ENCODE measurements at places on chromosomes 12 and 14.

- no peak for DNase-seq
These were observed 73.4 kb downstream of the SPTB start for GRCh38 chr14:64806202-64806861.

- no peak for DNase-seq
These were observed 151.0 kb upstream of the SRRM4 start for GRCh38 chr12:118830296-118830695.

DNA sequence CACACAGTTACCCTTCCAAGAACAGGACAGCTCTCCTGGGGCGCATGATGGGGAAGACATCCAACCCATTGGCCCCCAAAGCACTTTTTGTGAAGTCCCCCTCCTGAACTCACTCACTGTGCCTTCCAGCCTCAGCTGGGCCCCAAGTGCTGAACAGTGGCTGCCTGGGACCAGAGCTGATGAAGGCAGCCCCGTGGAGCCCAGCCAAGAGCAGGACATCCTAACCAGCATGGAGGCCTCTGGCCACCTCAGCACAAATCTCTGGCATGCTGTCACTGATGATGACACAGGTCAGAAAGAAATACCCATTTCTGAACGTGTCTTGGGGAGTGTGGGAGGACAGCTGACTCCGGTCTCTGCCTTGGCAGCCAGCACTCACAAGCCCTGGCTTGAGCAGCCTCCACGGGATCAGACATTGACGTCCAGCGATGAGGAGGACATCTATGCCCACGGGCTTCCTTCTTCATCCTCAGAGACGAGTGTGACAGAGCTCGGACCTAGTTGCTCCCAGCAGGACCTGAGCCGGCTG is 72.0 kb downstream of the TECPR2 start:
- DNase-seq = no peak

DNA sequence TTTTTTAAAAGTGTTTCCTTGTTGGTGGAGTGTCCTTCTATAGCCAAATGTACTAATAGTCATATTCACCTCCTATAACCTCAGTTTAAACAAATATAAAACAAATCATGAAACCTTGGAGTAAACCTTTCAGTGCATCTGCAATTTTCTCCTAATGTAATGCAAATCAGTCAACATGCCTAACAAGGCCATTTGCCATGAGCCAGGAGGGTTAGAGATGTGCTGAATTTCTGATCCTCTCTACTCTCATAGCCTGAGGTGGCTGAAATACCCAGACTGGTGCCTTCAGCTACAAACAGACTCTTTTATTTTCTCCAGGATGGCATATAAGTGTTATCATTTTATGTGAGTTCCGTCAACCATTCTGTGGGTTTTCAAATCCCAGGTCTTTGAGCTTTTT is 908.1 kb downstream of the GALC start:
- no peak for DNase-seq

GRCh38 chr12:67070307-67070600 is 198.9 kb upstream of the CAND1 start:
- DNase-seq = no peak

- peak; percentile 56 for DNase-seq
These were observed 155.8 kb downstream of the NTF3 start for GRCh38 chr12:5587711-5588121.

DNA sequence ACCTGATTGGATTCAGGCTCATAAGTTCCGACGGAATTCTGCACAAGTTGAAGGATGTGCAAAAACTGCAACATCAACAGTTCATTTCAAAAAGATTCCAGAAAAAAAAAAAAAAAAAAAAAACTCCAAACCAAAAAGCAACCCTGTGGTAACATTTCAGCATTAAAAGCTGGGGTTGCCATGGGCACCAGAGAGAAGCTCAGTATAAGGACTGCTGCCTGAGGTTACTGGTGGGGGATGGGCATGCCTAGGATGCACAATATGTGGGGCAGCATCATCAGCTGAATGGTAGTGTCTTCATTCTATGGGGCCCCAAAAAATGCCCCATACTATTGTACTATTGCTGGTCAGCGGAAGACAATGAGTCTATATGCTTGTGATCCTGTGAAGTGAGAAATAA is 44.7 kb downstream of the MBIP start:
- DNase-seq = no peak

- no peak for DNase-seq
These were observed 118.8 kb downstream of the SCARB1 start for GRCh38 chr12:124744659-124745464.

DNA sequence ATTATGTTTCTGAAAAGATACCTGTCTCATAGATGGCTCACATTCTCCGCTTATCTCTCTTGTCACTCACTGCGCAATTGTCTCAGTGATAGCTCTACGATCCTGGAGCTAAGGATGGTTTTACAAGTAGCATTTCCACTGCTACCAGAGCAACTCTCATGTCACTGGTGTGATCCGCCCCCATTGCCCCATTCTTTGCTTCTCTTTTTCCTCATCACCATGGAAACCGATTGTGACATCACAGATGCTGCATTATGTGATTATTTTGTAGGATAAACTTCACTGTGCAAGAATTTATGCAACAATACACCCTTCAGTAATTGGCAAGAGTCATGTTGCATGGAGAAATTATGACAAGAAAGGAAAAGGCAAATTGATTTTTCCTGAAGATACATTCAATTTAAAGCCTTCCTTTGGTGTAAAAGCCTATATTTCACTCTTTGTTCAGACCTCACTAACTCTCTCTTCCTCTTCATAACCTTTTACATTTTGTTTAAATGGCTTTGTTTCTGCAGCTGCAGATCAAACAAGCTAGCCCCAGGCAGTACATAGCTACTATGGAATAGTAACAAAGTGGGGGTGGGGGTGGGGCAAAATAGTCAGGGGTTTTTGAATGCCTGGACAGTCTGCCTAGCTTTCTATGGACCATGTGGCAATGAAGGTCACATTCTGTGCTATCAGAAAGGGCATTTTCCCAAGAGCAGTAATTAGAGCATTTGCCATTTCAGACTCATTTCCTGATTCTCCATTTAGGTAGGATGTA is 539.8 kb downstream of the NRXN3 start:
- DNase-seq = no peak

GRCh38 chr14:51602310-51602709 is 49.4 kb upstream of the FRMD6 start:
- no peak for DNase-seq

DNA sequence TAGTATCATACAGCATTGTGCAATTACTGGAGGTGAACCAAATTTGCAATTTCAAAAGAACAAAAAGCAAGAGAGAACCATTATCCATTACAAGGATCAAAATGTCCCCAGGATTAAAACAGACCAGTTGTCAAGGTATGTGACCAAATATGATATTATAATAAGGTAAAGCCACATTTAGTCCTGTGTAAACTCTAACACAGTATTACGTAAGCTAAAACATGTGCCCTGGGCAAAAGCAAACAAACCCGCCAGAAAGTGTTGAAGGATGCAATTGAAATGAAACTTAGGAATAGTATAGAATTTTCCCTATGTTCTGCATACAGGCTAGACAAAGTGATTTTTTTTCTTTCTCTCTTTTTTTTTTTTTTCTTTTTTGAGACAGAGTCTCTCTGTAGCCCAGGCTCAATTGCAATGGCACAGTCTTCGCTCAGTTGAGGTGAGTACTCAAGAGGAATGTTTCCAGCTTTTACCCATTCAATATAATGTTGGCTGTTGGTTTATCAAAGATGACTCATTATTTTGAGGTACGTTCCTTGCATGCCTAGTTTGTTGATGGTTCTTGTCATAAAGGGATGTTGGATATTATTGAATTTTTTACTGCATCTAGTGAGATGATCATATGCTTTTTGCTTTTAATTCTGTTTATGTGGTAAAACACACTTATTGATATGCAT is 137.1 kb upstream of the FOXG1 start:
- DNase-seq = no peak

DNA sequence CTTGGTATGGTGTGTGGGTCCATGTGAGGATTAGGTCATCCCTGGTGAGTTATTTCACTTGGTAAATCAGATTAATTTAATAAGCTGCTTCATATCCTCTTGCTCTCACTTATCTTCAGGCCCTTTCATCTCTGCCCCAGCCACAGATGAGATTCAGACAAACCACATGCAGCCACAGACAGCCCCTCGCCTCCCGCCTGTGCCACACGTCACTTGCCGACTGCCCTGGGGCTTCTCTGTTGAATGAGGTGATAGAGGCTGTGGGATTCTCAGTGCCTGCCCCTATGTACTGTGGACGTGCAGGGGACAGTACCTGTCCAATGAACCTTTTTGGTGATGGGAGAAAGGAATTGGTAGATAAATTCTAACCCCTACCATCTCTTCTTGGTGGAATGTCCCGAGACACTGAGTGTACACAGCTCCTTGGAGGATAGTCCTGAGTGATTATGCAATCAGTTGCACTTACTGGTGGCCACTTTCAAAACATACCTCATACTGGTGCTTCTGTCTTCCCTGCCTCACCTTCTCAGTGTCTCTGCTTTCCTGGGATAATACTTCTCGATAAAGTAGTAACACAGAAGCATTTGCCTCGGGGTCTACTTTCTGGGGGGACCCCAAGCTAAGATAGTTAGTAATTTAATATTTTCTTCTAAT is 248.7 kb downstream of the TTC6 start:
- DNase-seq = no peak

DNA sequence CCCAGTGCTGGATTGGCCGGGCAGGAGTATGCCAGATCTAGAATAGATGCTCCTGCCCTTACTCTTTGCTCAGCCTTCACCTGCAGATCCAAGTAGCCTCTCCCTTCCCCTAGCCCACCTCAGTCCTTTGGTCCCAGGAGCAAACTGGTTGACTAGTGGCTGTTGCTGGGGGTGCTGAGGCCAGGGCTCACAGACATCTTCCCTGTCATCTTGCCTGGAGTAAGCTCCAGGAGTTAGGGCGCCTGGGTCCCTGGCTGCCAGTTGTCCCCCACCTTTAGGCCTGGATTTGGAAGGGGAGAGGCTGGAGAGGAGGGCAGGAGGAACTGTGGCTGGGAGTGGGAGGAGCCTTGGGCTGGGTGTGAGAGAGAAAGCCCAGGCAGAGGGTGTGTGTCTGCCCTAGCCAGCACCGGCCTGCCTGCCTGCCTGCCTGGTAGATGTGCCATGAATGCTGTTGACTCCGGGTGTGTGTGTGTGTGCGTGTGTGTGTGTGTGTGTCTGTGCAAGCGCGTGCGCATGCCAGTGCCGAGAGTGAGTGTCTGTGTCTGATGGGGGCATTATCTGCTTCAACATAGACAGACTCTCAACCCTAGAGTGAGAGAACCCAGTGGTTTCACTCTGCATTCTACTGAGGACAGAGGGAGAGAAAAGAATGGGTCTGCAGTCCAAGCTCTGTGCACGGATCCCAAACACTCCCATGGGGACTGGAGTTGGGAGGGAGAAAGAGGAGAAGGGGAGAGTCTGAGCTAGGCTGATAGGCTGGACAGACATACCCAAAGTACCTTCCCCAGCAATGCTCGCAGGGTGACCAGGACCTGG is 845 bp upstream of the RARG start:
- DNase-seq = no peak

GRCh38 chr14:104343690-104344640 is 205.6 kb downstream of the KIF26A start:
- DNase-seq = no peak

DNA sequence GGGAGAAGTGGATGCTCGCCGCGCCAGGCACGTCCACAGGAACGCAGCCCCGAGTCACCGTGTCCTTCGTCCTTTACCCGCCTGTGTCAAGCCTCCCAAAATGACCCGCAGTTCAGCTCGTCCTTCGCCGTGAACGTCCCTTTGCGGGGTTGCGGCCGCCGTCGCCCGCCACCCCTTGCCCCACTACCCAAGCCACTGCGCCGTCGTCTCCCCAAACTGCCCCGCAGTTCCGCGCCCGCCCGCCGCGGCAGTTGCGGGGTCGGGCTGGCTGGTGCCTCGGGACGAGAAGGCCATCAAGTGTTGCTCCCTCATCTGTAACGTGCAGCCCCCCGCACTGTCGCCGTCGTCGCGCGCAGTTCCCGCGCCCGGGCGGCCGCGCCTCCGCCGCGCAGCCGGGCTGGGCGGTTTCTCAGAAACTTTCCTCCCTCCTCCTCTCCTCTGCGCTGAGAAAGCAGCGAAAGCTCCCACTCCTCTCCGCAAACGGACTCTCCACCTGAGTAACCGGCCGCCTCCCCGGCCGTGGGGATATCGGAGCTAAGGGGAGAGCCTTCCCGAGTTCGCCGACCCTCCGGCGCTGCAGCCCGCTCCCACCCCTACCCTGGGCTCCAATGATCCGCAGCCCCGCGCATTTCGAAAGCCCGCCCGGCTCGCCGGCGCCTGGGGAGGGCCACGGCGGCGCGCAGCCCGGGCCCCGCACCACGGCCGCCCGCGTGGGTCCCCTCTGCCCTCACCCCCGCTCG is 6.7 kb downstream of the CDKN1B start:
- DNase-seq = no peak

DNA sequence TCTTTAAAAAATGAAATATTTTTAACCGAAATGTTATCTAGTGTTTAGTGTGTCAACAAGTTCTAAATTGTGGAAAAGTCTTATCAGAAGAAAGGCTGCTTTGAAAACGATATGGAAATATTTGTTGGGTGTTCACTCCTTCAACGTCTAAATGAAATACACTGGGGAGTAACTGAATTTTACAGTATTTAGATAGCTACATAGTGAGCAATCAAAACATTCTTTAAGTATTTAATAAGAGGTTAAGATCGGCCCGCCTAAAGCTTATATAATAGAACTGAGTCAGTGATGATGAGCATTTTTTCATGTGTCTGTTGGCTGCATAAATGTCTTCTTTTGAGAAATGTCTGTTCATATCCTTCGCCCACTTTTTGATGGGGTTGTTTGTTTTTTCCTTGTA is 228.3 kb downstream of the RAD51B start:
- DNase-seq = no peak

DNA sequence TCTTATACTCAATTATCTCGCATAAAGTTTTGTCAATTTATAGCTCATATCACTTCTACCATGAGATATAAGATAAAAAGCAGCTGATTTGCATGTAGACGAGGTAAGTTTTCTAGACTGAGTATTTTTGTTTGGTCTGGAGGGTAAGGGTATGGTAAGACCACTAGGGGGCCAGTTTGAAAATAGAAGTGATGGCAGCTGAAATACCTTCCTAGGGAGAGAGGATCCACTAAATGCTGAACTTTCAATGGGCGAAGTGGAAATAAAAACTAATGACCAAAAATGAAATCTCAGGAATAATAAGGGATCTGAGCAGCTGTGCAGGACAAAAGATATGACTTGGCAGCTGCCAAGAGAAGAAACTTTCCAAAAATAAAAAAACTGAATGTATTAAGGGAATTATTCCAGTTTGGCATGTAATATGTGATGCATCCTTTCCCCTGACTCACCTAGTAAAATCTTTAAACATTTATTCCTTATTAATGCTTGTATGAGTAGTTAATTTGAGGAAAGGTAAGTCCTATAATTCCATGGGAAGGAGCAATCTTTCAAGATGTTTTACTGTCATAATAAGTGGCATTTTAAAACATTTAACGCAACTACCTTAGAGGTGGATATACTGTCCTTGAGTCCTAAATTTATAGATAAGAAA is 754.5 kb downstream of the C12orf50 start:
- DNase-seq = no peak

Measured in renal cortex interstitium (tissue), 15 donors.